ENCODE measurements at places on chromosomes 11 and 22.

- no peak for DNase-seq
Observed at GRCh38 chr11:128504486-128504885, 82.9 kb downstream of the ETS1 start.

GRCh38 chr22:48528221-48528915 is 1299.3 kb downstream of the BRD1 start:
- DNase-seq = no peak

- peak; percentile 60 for DNase-seq
Observed at GRCh38 chr11:133928628-133929059, 28.1 kb downstream of the IGSF9B start.

- no peak for DNase-seq
Observed at GRCh38 chr11:66218036-66218435, 50.4 kb upstream of the RAB1B start.

GRCh38 chr11:129828301-129828836 is 12.7 kb downstream of the TMEM45B start:
- DNase-seq = no peak

Data from CD4-positive, alpha-beta T cell treated with Interleukin-15 for 4 hours (primary cell).